Activated B cell treated with CpG ODN at 0.5 μM for 24 hours (primary cell): ENCODE measurements at places on chromosomes 7 and 10. TPM values are rescaled to one million over a fixed set of nuclear protein-coding genes. Genes with fewer than 3 reads are reported as not detected.

Gene DDC
- not detected in 2 replicates for total RNA-seq

Gene LIPM
- total RNA-seq: not detected in 2 replicates

Gene CYP26C1
- 0.15 and 0.24 TPM in 2 replicates for total RNA-seq

Gene ZCWPW1
- total RNA-seq: 10.8 and 15.2 TPM in 2 replicates

Gene CDHR1
- 2.8 and 3.7 TPM in 2 replicates for total RNA-seq

Gene GDF10
- total RNA-seq: not detected in 2 replicates

Gene ADAM12
- 0.81 and 0.84 TPM in 2 replicates for total RNA-seq

Gene TFEC
- total RNA-seq: 35.0 and 39.7 TPM in 2 replicates

Gene SLC18A3
- total RNA-seq: not detected in 2 replicates

Gene ANKRD2
- total RNA-seq: not detected in 2 replicates

Gene GPR26
- not detected in 2 replicates for total RNA-seq

Gene PPA1
- total RNA-seq: 107 and 118 TPM in 2 replicates

Gene PRF1
- 0.53 and 0.61 TPM in 2 replicates for total RNA-seq
